Right lung (tissue), 10 donors: ENCODE measurements at places on chromosomes 6 and 20.

- DNase-seq, result no peak
Measured at GRCh38 chr6:30100585-30101443, 12.1 kb downstream of the TRIM31 start.

- no peak for DNase-seq
Measured at GRCh38 chr6:85348643-85349042, 101.2 kb upstream of the NT5E start.

DNA sequence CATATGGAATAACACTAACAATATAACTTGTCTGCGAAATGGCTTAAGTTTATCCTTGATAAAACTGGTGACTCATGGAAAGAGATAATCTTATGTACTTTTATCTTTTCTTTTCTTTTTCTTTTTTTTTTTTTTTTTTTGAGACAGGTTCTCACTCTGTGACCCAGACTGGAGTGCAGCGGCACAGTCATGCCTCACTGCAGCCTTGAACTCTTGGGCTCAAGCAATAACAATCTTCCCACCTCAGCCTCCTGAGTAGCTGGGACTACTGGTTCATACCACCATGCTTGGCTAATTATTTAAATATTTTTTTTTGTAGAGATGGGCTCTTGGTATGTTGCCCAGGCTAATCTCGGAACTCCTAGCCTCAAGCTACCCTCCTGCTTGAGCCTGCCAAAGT, 68.1 kb upstream of the SCGN start:
- no peak for DNase-seq

- DNase-seq, result no peak
Measured at GRCh38 chr6:5115168-5115567, 30.0 kb downstream of the PPP1R3G start.

- no peak for DNase-seq
Measured at GRCh38 chr6:169163411-169163901, 90.2 kb downstream of the THBS2 start.

- no peak for DNase-seq
Measured at GRCh38 chr6:2529211-2529719, 221.5 kb downstream of the MYLK4 start.

DNA sequence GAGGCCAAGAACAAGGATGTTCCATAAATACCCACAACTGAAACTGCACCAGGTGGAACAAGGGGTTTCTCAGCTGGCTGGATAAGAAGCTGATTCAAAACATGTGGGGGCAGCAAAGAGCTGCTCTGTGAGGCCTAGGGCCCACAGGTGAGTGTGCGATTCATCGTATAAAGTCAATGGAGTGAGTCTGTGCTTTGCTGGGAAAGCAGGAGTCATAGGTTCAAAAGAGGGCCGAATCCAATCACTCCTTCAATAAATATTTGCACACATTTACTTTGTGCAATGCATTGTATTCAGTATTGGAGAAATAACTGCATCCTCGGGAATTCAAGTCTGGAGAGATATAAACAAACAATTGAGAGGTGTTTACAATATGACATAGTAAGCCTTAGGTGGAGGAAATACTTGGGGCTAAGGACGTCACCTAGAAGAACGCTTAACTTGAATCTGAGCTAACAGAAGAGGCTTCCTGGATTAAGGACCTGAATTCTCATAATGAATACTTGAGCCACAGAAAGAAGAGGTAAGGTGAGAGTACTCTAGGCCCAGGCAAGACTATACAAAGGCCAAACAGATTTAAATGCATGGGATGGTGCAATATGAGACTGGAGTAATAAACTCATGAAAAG, 83.7 kb upstream of the TMEM30A start:
- no peak for DNase-seq

GRCh38 chr6:22042706-22043105, 254.1 kb downstream of the PRL start:
- DNase-seq, result no peak

DNA sequence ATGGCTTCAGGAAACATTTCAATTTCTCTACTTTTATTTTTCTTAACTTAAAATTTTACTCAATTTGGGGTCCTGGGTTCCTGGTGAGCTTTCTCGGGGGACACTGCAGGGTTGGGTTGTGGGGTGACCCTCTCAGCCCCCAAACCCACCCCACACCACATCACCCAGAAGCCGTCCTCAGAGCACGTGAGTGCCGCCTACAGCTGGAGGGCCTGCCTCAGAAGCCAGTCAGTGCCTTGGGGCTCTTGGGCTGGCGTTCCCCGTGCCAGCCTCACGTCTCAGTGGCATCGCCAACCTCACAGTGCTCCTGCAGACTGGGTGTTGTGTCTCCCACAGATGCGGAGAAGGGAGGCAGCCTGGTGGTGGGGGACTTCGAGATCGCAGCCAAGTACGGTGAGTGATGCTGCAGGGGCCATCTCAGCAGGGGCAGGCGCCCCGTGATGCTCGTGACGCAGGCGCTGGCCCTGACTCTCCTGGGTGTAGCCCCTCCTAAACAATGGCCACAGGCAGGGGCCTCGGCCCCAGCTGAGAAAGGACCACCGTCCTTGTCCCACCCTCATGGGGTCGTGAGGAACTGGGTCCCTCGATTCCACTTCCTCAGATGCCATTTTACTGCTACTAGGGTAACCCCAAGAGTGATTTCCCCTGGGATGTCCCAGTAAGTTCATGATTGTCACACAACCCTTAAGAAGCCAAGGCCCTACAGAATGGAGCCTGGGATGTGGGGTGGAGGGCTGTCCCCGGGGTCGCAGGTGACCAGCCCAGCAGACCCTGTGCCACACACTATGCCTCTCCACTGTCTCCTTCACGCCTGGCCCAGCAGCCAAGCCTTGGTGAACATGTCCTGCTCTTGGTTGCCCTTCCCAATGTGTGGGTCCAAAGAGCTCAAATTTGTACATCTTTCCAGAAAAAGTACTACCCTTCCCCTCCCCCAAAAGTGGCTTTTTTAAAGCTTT, 23.8 kb upstream of the PYGB start:
- DNase-seq, result no peak

- no peak for DNase-seq
Measured at GRCh38 chr6:53375847-53376246, 27.1 kb upstream of the ELOVL5 start.

DNA sequence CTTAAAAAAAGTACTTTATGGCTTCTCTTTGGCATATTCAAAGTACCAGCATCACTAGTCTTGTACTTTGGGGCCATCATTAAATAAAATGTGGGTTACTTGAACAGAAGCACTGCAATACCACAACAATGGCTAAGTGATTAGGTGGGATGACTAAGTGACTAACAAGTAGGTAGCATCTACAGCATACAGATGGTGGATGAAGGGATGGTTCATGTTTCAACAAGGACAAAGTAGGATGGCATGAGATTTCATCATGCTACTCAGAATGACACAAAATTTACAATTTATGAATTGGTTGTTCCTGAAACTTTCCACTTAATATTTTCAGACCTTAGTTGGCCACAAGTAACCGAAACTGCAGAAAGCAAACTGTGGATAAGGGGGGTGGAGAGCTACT, 7.7 kb downstream of the MPC1 start:
- DNase-seq, result no peak

DNA sequence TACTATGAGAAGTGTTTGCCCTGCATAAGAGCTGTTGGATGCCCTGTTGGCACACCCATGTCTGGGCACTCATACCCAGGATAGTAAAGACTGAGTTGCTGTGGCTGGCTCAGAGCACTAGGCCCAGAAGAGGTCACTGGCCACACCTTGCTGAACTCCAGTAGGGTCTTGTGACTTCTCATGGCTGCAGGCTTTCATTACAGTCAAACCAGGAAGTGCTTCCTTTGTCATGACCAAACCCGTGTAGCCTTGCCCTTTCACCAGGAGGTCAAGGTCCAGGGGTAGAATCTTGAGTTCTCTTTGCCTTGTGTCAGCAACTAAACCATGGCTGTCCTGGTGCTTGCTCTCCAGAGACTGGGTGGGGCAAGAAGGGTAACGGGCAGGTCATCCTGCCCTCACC, 49.5 kb downstream of the CD164 start:
- DNase-seq, result no peak

- DNase-seq, result no peak
Measured at GRCh38 chr6:81564470-81565068, 187.9 kb downstream of the TENT5A start.
